ENCODE measurements at places on chromosomes 4 and X. TPM values are rescaled to one million over a fixed set of nuclear protein-coding genes. Genes with fewer than 3 reads are reported as not detected.

The DCAF8L2 gene
- total RNA-seq = not detected

The TEX13D gene
- not detected for total RNA-seq

The TRPC5OS gene
- not detected for total RNA-seq

The NAP1L3 gene
- total RNA-seq = 1.3 TPM

The RASL11B gene
- 0.26 TPM for total RNA-seq

The PABPC1L2B gene
- not detected for total RNA-seq

The TMPRSS11B gene
- not detected for total RNA-seq

The USP53 gene
- 102 TPM for total RNA-seq

All from fibroblast of lung (primary cell).